ENCODE measurements at places on chromosomes 6 and 20. TPM values are rescaled to one million over a fixed set of nuclear protein-coding genes. Genes with fewer than 3 reads are reported as not detected.

The HLA-DQB1 gene
- not detected for total RNA-seq

The SLC52A3 gene
- not detected for total RNA-seq

The APOBEC2 gene
- total RNA-seq, result not detected

The WFDC2 gene
- 0.22 TPM for total RNA-seq

The CCN6 gene
- total RNA-seq, result 36.8 TPM

The FOXQ1 gene
- total RNA-seq, result 25.5 TPM

The SPDEF gene
- total RNA-seq, result not detected

The PERP gene
- 28.5 TPM for total RNA-seq

The RBM24 gene
- 0.39 TPM for total RNA-seq

The C20orf202 gene
- total RNA-seq, result not detected

The TMX4 gene
- total RNA-seq, result 61.9 TPM

The DAAM2 gene
- total RNA-seq, result 59.9 TPM

The SLC32A1 gene
- total RNA-seq, result not detected

The BEND3 gene
- total RNA-seq, result 2.2 TPM

The TRIM31 gene
- total RNA-seq, result not detected

The ROS1 gene
- 2.5 TPM for total RNA-seq
